ENCODE measurements at places on chromosomes 2 and 18.

GRCh38 chr2:118363604-118364003 is 275.3 kb downstream of the INSIG2 start:
- DNase-seq: no peak

DNA sequence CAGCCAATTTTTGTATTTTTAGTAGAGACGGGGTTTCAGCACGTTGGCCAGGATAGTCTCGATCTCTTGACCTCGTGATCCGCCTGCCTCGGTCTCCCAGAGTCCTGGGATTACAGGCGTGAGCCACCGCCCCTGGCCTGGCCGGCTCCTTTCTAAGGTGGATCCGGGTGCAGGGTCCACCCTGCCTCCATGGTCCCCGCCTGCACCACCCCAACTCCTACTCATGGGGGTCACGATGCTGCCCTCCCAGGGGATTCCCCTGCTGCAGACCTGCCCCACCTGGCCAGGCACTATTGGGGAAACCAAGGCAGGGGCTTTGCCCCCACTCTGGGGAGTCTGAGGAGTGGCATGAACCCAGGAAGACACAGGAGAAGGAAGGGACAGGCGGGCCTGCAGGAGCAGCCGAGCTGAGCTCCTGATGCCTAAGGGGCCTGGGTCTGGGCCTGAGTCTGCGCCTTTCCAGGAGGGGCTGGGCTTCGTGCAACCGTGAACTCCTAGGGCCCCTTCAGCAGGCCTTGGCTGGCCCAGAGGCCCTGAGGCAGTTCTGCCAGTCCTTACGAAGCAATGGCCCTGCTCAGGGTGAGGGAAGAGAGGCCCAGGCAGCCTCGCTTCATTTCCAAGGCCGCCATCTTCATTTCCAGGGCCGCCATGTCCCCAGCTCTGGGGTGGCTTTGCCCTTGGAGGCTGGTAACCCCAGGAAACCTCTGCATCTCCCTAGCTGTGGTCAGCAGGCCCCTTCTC is 67.2 kb upstream of the SMAD7 start:
- no peak for DNase-seq

GRCh38 chr18:53422896-53423295 is 801.6 kb downstream of the MBD2 start:
- no peak for DNase-seq

DNA sequence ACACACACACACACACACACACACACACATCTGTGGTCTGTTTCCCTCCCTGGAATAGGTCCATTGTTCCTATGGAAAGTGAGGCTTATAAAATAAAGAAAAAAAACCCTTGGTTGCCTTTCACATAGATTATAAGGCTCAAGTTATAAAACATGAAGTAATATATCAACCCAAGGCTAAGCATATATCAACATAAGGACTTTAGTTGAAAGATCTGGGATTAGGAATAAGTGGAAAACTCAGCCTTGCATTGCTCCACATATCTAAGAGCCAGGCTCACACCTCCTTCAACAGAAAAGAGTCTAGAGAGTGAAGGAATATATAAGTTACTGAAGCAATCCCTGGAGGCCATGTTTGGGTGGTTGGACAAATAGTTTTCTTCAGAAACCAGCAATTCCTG is 235.0 kb downstream of the SUCLG1 start:
- no peak for DNase-seq

GRCh38 chr2:37201766-37202165 is 5.5 kb downstream of the CEBPZOS start:
- DNase-seq: no peak

GRCh38 chr2:163171786-163172530 is 333.4 kb upstream of the KCNH7 start:
- DNase-seq: no peak

DNA sequence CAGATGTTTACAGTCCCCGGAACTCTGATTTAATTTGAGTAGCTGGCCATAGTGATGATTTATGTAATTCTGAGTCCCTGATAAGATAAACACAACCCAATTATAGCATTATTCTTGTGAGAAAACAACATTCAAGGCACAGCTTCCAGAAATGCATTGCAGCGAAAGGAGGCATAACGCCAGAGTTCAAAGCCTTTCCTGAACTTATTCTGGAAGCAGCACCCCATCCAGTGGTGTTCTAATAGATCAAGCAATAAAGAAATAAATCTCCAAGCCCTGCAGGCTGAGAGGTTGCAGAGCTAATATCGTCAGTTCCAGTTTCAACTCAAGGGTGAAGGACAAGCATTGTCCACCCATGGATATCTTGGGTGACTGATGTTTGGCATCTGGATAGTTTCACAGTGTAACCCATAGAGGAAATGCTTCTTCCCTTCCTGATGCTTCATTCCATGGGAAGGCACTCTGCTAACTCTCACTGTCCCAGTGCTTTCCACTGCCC is 18.8 kb downstream of the CDH2 start:
- DNase-seq: no peak

DNA sequence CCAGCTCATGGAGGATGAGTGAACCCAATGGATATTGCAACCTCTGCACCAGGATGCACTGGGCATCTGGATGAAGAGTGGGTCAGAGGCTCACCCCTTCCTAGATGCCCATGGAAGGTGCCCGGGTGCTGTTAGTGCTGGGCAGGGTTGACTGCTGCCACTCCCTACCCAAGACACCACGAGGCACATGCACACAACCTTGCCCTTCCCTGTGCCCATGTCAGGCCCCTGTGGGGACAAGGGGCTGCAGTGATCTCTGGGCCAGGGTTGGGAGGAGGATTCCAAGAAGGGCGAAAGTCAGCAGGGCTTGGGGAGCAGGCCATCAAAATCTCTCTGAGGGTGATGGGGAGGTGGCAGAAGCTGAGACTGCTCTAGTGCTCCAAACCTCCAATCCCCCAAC is 309.7 kb upstream of the ST6GAL2 start:
- DNase-seq: no peak

- DNase-seq: no peak
Observed at GRCh38 chr2:3449086-3449485, 69.6 kb downstream of the TRAPPC12 start.

DNA sequence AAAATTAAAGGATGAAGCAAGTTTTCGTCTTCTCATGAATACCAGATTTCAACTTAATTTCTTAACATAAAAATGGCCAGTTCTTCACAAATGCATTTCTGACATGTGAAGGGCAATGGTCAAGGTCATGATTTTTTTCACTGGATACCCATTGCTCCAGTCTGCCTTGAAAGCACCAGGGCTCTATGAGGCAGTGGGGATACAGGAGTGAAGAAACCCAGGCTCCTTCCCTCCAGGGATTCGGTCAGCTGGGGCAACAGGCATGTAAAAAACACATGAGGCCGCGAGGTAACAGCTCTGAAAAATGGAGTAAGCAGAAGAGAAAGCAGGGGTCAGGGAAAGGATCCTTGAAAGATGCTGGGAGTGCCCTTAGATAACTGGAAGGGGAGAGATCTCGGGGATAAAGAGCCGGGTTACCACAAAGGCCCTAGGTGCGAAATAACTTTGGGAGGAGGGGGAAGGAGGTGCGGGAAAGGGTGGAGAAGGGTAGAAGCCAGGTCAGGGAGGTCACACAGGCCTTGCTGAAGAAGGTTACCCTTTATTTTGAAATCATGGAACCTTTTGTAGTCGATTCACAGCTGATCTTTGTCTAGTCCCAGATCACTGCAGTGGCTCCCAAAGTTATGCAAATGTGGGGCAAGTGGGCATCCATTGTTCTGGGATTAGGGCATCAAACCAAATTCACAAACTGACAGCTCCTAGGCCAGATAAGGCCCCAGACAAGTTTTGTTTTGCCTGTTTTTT is 5.2 kb upstream of the SPRED2 start:
- no peak for DNase-seq

DNA sequence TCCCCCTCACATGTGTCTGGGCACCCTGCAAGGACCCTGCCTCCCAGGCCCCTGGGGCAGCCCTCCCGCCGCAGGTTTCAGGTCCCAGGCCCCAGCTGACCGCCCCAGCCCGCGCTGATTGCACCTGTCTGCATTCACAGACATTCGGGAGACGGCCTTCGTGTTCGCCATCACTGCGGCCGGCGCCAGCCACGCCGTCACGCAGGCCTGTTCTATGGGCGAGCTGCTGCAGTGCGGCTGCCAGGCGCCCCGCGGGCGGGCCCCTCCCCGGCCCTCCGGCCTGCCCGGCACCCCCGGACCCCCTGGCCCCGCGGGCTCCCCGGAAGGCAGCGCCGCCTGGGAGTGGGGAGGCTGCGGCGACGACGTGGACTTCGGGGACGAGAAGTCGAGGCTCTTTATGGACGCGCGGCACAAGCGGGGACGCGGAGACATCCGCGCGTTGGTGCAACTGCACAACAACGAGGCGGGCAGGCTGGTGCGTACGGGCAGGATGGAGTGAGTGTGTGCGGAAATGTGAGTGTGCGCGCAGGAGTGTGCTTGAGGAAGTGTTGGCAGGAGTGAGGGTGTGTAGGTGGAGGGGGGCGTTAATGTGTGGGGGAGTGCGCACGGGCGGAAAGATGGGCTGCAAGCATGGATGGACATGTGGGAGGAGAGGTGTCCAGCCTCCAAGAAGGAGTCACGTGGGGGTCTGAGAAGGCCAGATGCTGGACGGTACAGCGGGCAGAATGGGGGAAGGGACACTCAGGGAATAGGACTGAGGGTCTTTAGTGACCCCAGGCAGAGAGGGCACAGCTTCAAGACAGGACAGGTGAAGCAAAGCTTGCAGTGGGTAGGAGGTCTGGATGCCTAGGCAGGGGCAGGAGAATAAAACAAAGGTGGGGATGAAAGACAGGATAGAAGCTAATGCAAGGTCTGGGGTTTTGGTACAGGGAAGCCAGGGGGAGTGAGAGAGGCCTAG is 9.0 kb upstream of the WNT10A start:
- no peak for DNase-seq
